Calu3 (cell line): ENCODE measurements at places on chromosomes 6 and 20. TPM values are rescaled to one million over a fixed set of nuclear protein-coding genes. Genes with fewer than 3 reads are reported as not detected.

The JAG1 gene
- total RNA-seq = 156 and 245 TPM in 2 replicates

GRCh38 chr20:20462185-20462584 lies 94.3 kb downstream of the INSM1 start:
- no peak for DNase-seq

The CD93 gene
- total RNA-seq = not detected in 2 replicates

The SLC12A5 gene
- total RNA-seq = 2.1 and 2.2 TPM in 2 replicates

The FLRT3 gene
- 4.6 and 9.5 TPM in 2 replicates for total RNA-seq

DNA sequence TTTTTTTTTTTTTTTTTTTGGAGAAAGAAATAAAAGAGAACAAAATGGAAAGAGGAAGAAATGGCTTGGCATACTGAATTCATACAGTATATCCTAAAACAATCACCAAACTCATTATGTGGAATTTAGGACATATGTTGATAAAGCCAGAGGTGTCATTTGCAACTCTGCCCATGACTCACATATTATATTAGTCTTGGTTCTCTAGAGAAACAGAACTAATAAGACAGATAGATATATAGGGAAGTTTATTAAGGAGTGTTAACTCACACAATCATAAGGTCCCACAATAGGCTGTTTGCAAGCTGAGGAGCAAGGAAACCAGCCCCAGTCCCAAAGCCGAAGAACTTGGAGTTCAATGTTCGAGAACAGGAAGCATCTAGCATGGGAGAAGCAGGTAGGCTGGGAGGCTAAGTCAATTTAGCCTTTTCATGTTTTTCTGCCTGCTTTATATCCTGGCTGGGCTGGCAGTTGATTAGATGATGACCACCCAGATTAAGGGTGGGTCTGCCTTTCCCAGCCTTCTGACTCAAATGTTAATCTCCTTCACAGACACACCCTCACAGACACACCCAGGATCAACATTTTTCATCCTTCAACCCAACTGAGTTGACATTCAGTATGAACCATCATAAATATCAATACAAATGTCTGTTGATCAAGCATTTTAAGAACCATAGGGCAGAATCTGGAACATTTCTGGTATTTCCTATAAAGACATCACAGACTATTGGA lies 102.3 kb downstream of the UBE3D start:
- DNase-seq = no peak
